GM12878 (cell line): ENCODE measurements at places on chromosomes 16 and 17. TPM values are rescaled to one million over a fixed set of nuclear protein-coding genes. Genes with fewer than 3 reads are reported as not detected.

WFDC1 gene
- not detected in 2 replicates for total RNA-seq

DNA sequence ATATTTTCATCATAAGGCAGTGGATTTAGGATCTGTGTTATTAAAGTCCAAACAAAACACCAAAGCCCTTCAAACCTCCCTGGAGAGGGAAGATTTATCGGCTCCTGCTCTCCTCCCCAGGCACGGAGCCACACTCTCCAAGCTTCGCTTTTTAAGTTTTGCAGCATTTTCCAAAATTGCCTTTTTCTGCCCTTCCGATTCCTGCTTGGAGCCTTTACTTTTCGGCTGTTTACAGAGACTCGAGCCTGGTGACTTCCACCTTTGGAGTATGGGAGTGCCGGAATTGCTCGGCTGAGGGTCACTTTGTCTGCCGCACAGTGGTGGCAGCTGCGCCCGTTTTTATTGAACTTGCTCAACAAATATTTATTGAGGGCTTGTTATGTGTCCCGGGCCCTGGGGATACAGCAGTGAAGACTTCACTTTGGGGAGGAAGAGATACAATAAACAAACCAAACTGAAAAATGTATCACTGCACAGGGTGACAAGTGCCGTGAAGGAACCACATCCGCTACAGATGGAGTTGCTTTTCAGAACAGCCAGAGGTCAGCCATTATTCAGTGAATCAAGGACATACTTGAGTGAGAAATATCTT, 185.5 kb downstream of the NTN1 start:
- no peak for DNase-seq

GRCh38 chr17:40479754-40480480, 21.5 kb downstream of the TNS4 start:
- no peak for DNase-seq

GRCh38 chr17:19940722-19941464, 36.7 kb downstream of the AKAP10 start:
- DNase-seq, result no peak

DNA sequence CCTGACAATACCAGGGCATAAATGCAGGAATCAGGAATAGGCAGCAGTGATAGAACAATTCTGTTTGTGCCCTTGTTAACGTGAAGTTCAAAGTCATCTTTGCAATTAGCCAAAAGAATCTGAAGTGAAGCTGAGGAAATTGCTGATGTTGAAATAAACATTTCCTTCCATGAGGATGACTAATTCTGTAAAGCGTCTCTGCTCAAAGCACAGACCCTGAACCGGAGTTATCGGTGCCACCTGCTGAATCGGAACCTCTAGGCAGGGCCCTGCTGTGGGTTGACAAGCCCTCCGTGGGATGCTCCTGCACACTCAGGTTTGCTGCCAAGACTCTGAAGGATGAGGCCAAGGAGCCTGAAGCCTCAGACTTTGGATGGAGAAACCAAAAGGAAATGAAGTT, 37.0 kb upstream of the CDH1 start:
- no peak for DNase-seq

EVPL gene
- 0.03 TPM in 2 replicates for total RNA-seq

- DNase-seq, result no peak
These were observed 247.4 kb downstream of the SOX9 start for GRCh38 chr17:72368191-72368590.

DNA sequence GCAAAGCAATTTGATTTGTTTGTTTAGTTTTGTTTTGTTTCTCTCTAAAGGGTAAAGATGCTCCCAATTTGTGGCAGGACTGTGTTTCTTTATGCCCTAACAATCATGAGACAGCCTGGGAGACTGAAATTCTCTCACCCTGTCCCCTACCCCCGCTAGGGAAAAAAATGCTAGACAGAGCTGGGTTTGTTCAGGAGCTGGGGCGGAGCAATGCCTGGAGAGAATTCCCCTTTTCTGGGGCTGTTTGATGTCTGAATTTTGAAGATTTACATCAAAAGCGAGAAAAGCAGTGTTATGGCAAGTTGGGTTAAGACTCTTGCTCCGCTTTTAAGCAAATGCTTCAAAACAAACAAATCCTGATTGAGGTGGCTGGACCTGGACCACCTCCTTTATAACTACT, 8.4 kb downstream of the MAF start:
- no peak for DNase-seq

- no peak for DNase-seq
These were observed 11.8 kb downstream of the HASPIN start for GRCh38 chr17:3735515-3735914.

DNA sequence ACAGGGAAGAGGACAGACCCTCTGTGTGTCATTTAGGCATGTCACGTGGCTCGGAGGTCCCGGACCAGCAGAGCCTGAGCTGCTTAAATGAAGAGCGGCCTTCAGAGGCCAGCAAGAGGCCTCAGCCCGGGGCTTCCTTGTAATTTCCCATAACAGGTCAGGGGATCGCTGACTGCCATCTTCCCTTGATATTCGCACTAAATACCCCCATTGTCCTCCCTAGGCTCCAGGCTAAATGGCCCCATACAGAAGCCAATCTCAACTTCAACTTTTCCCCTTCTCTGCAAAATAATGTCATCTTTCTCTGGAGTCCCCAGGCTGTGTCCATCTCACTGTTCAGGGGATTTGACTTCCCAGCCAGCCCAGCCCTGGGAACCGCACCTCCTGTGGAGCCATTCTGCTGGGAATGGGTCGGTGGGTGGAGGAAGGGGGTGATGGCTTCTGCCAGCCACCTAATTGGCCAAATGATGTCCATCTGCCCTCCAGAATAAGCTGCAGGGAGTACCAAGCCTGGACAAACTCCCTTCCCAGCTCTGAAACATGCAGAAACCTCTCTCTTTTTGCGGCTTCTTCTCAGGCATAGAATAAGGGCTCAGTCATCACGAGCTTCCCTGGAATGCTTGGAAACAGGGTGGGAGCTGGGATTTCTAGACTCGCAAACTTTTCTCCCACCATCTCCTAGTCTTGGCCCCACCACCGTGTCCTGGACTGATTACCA, 129.9 kb downstream of the SDK2 start:
- no peak for DNase-seq

GRCh38 chr17:58136669-58137279, 11.4 kb upstream of the OR4D1 start:
- DNase-seq, result no peak

GRCh38 chr17:43831633-43832032, 1.3 kb downstream of the MPP3 start:
- DNase-seq, result no peak

DNA sequence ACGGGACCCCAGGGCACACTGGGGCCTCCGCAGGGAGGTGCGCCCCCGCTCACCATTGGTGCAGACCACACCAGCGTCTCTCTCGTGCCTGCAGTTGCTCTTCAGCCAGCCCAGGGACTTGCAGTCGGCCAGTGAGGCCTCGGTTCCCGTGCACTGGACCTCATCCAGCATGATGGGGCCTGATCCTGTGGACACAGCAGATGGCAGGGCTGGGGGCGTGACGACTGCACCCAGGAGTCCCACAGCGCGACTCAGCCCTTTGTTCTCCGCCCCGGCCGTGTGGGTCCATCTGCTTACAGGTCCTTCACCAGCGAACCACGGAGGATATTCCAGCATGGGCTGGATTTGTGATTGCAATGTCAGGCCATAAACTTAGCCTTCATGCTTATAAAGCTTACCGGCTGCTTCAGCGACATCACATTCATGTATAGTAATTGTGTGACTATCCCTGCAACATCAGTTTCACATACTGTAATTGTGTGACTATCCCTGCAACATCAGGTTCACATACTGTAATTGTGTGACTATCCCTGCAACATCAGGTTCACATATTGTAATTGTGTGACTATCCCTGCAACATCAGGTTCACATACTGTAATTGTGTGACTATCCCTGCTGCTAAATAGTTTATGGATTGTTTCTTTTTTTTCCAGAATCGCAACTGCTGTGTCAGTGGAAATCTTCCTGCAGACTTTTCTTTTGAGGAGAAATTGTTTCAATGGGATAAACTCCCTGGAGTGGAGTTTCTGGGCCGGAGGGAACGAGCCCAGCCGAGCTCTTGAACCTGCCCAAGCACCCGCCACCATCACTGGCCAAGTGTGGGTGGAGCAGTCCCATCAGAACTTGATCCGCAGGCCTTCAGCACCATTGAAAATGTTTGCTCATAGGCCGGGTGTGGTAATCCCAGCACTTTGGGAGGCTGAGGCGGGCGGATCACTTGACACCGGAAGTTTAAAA, 4.8 kb downstream of the LGALS3BP start:
- DNase-seq, result no peak

GRCh38 chr17:1227917-1228780, 42.1 kb upstream of the BHLHA9 start:
- peak; percentile 32 for DNase-seq

GRCh38 chr16:79287424-79287917, 313.1 kb downstream of the MAF start:
- no peak for DNase-seq

SLC38A10 gene
- 60.1 and 67.9 TPM in 2 replicates for total RNA-seq

DNA sequence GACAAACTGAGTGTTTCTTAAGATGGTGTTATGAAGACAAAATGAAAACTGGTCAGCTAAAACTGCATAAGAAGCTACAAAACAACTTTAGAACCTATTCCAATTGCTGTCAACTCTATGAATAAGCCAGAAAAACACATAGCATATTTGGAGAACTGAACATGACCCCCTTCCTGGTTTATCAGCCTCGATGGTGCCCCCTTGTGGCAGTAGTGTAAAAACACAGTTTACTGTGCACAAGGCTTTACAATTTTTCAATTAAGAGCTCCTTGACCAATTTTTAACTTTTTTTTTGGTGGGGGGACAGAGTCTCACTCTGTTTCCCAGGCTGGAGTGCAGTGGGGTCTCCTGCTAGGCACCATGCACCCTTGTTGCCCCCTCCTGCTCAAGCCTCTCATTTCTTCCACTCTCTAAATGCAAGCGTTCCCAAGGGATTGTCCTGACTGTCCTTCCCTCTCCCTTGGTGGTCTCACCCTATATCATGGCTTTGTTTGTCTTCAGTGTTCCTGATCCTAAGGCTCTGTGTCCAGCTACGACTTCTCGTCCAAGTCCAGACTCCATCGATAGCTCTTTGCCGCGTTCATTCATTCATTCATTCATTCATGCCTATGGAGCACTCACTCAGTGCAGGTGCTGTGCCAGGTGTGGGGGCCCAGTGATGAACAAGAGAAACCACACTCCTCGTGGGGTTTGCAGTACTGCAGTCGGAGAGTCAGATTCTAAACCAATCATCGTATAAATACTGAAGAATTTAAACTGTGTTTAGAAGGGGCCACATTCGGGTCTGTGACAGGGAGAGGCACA, 7.5 kb downstream of the EIF1 start:
- no peak for DNase-seq
